ENCODE measurements at places on chromosomes 4 and X.

GRCh38 chr4:147732518-147733235, 789 bp downstream of the ARHGAP10 start:
- DNase-seq, result no peak

- no peak for DNase-seq
Observed at GRCh38 chr4:1105067-1105466, 8.3 kb downstream of the RNF212 start.

GRCh38 chr4:94678896-94679295, 78.9 kb upstream of the BMPR1B start:
- DNase-seq, result no peak

- no peak for DNase-seq
Observed at GRCh38 chrX:17035111-17035510, 88.7 kb downstream of the REPS2 start.

DNA sequence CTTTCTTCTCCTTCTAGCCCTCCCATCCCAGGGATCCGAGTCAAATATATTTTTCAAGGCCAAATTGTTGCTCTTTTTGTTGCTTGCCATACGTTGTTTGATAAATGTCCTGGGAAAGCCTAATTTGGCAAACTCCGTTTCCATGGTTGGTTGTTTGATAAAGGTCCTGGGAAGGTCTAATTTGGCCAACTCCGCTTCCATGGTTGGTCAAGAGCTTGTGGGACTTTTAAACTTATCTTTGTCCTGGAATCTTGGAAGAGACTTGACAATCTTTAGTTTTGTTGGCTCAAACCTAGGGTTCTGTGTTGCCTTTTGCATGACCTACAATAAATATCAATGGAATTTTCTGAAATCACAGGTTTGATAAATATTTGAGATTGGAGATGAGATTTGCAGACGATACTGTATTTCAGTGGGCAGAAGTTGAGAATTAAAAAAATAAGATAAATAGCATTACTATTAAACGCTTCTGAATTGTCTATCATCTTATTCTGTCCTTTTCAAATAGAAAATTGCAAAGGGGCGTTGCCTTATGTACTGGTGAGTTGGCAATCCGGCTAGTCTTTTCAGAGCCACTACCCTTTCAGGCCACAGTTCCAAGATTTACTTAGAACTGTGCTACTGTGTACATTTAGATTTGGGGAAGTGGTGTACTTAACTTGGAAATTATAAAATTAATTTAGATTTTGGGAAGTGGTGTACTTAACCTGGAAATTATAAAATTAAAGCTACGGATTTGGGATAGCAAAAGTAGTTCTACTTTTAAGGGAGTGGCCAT, 804 bp downstream of the OSTC start:
- DNase-seq, result no peak

GRCh38 chr4:20318001-20318908, 66.5 kb downstream of the SLIT2 start:
- no peak for DNase-seq

- no peak for DNase-seq
Observed at GRCh38 chr4:134328741-134329140, 127.2 kb upstream of the PABPC4L start.

- no peak for DNase-seq
Observed at GRCh38 chr4:3303923-3304710, 11.3 kb downstream of the RGS12 start.

DNA sequence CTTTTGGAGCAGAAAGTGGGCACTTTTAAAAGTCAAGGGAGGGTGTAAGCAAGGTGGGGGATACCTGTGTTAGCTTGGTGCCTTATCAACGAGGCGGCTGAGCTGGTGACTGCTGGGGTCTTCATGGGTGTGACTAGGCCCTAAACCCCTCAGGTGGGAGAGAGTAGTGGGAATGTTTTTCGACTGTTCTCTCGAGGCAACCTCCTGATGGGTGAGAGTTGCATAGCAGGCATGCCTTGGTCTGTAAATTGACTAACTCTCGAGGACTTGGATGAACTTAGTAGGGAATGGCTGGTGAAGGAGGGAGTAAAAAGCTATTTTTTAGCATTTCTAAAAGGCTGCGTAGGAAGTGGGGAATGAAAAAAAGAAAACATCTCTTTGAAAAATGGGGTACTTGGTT, 80.0 kb downstream of the ARHGAP10 start:
- no peak for DNase-seq

GRCh38 chr4:105755375-105755774, 46.8 kb downstream of the GSTCD start:
- no peak for DNase-seq

DNA sequence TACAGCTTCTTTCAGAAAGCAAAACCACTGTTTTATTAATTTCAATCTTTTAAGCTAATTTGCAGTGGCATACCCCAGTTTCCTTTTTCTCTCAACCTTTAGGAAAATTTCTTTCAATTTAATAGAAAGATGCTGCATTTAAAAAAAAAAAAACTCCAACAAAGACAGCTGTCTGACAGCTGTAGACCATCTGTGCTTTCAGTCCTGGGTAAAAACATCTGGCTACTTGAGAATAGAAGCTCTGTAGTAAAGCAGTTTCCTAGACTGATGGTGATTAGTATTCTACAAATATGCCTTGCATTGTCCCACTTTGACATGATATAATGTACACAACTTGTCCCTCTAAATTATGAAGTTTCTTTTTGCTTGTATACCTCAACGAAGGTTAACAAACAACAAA, 197.8 kb downstream of the EDA start:
- DNase-seq, result no peak

DNA sequence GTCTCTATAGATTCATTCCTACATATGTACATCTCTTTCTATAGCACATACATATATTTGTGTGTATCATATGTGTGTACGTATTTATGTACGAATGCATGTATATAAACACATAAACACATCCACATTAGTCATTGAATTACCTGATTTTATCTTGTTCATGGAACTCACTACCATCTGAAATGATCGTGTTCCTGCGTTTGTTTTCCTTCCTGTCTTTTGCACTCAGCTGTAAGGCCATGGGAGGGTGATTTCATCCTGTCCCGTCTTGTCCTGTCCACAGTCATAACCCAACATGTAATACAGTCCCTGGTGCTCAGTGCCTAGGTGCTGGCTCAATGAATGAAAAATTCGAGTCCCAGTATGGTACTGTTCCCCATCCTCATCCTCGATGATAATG, 191.8 kb upstream of the PSAPL1 start:
- no peak for DNase-seq

- no peak for DNase-seq
Observed at GRCh38 chr4:52552778-52553177, 106.3 kb downstream of the USP46 start.

- DNase-seq, result no peak
Observed at GRCh38 chr4:113469926-113470325, 291.6 kb downstream of the CAMK2D start.

DNA sequence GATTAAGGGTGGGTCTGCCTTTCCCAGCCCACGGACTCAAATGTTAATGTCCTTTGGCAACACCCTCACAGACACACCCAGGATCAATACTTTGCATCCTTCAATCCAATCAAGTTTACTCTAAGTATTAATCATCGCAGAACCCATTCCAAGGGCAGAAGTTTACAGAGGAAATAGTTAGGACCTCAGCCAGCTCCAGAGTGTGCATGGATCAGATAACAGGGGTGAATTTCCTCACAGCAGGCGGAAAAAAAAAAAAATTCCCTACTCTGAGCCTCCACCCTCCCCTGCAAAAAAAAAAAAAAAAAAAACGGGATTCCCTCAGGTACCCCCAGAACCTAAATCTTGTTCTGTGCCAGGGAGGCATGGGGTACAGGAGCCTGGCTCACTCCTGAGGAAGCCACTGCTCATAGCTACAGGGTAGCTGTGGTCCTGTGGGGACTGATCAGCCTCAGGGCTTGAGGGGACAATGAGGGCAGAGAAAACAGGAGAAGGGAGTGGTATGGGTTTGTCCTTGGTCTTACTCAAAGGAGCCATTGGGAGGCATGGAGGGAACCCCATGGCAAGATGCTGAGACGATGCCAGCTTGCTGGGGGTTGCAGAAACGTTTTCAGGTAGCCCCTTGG, 113.0 kb downstream of the DHRSX start:
- DNase-seq, result no peak

DNA sequence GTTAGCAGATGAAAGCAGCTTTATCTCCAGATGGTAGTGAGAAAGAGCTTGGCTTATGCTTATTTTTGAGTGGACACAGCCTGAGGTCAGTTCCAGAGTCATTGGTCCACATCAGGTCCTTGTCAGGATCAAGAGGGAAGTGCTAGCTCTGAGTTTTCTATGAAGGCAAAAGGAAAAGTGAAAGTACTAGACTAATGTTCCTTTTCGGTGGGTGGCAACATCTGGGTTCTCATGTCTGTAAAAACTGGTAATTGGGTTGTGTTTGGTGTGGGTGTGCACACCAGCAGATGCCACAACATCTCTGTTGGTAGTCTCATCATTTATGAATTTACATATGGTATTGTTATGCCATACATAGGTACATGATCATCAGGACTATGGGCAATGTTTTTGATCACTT, 210.5 kb downstream of the PWWP3B start:
- no peak for DNase-seq

DNA sequence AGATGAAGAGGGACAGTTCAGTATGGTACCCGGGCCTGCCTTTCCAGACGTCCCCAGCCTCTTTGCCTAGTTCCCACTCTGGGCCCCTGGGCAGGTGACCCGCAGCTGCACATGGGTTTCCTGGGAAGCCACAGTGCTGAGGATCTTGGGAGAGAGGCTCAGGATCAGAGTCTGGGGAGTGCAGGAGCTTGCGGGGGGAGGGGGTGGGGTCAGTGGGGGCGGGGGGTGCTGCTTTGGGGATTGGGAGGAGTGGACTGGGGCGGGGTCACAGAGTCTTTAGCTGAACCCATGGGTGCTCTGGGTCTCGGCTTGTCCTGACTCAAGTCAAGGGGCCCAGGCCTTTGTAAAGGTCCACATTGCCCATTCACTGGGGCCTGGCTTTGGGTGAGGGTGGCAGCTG, 63.6 kb downstream of the TBL1X start:
- no peak for DNase-seq

- no peak for DNase-seq
Observed at GRCh38 chr4:149754526-149754925, 61.1 kb downstream of the IQCM start.

DNA sequence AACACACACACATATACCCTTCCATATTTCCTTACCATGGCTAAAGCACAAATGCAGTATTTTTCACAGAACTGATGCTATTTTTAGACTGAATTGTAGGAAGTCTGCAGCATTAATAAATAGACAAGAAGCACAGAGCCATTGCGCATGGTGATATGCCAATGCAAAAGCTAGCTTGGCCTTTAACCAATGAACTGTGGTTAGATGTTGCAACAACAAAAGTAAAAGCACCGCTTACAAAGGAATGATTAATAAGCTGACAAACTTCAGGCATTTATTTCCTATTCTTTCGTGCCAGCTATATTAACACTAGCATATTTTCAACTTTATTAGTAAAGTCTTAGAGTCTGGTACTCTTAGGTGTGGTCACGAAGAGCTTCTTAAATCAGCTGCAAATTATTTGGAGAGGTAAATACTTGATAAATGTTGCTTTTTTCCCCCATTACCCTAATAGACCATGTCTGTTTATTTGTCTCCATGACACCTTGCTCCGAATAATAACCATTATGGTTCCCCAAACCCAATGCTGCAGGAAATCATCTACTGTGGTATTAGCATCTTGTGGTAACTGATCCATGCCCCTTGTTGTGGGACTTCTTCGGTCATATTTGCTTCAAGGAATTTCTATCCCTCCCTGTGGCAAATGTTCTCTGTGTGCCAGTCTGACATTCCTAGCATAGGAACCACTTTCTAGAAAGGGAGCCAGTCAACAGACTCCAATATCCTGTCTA, 306.1 kb upstream of the TAPT1 start:
- no peak for DNase-seq

GRCh38 chrX:34768290-34768689, 111.2 kb upstream of the TMEM47 start:
- no peak for DNase-seq

DNA sequence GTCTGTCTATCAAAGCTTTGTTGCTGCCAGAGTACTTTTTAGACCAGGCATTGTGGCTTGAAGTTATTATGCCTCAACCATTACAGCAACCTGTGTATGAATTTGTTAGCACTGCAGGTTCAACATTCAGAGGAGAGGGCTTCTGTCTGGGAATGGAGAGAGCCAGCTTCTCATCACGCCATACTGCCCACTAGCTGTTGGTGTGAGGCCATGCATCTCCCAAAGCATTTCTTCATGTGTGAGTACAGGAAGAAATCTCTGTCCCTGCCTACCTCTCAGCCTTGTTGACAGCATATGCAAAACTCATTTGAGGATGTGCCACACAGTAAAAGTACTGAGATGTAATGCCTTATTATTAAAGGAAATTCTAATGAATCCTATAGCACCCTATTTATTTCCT, 76.9 kb upstream of the PPARGC1A start:
- no peak for DNase-seq

DNA sequence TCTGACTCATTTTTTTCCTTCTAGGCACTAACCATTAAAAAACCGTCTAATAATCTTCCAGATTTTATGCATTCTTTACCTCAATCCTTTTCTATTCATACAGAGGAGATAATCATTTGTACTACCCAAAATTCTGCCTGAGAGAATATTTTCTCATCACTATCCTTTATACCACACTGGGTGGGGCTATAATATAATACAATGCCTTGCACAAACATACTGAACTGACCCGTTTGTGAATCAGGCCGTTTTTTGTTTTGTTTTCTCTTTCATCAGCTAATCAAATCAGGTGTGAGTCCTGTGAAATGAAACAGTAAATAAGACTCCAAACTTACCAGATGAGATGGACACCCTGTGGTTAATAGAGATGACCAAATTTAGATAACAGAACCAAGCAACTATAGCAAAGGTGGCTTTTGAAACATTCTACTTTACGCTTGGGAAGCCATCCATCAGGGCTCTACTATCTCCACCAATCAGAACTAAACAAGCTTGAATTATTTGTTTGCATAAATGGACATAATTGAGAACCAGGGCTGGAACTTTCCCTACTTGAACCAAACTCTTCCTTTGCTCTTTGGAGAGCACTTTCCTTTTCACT, 573.0 kb downstream of the GABRG1 start:
- DNase-seq, result no peak

GRCh38 chr4:90542216-90542615, 415.0 kb downstream of the CCSER1 start:
- DNase-seq, result no peak

DNA sequence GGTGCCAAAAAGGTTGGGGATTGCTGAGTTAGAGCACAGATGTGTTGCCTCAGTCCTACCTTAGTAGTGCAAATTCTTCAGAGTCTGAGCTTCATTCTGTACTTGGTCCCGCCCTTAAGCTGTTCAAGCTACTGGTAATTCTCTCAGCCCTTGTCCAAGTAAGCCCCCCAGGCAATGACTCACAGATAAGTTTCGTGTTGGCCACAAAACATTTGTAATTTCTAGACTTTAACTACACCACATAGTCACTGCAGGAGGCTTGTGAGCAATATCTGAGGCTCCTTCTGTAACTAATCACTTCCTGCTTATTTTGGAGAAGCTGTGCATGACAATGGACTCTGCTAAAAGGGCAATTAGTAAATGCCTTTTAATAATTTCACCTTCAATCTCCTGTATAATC, 1420.5 kb downstream of the PCDH7 start:
- no peak for DNase-seq

All from activated CD4-positive, CD25-positive, alpha-beta regulatory T cell treated with anti-CD3 and anti-CD28 coated beads, Interleukin-2, amount 50 U/mL, for 16 hours (primary cell).